ENCODE measurements at places on chromosomes 1 and 21.
A peak's percentile ranks its signal among the peaks of the same experiment; 100 is the strongest.

GRCh38 chr1:83023212-83023611, 975.7 kb downstream of the TTLL7 start:
- no peak for DNase-seq

DNA sequence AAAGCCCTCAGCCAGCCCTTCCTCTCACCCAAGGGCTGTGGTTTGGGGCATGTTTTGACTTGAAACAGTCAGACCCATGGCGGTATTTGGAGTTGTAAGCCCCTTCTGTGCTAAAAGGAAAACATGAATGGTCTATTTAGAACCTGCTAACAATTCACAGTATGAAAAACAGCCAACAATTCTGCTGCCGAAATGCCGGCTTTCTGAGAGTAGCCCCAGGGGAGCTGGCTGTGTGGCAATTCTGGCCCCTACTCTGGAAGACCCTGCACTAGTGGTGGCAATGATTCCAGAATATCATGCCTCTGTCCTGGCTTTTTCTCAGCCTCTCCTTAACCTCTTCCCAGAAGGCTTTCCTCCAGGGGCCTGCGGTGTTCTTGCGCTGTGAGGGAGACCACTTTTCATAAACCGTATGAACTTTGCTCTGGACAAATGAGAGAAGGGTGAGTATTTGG, 118.7 kb downstream of the EDEM3 start:
- DNase-seq, result no peak

GRCh38 chr1:156508205-156508954, 7.8 kb upstream of the MEF2D start:
- DNase-seq, result no peak

DNA sequence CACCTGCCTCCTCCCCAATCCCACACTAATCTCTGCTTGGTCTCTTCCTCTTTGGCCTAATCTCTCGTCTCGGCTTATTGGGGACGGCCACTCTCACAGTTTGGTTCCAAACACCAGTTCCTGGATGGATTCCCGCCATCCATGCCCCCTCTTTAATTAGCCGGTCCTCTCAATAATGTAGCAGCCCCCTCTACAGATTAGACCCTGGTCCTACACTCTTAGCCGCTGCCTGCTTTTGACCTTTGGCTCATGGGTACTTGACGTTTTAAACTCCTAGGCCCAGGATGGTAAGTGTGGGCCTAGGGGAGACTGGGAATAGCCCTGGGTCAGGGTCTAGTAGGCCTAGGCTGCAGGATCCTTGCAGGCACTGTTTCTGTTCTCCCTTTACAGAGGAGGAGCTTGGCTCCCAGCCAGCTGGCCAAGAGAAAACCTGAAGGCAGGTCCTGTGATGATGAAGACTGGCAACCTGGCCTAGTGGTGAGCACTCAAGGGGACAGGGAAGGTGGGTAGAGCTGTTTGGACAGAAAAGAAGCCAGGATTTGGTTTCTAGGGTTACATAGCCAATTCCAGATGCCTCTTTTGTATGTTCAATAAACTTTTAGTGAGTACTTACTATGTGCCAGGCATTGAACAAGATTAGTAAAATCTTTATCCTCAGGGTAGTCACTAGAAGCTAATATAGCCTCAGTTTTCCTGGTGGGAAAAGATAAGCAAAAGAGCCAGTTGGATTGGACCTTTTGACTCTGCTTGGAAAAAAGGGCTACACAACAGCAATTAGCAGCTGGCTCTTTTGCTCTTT, 758 bp downstream of the RAD54L start:
- DNase-seq, result peak; percentile 63

GRCh38 chr1:15457585-15457984, 1.1 kb downstream of the CELA2A start:
- DNase-seq, result no peak

DNA sequence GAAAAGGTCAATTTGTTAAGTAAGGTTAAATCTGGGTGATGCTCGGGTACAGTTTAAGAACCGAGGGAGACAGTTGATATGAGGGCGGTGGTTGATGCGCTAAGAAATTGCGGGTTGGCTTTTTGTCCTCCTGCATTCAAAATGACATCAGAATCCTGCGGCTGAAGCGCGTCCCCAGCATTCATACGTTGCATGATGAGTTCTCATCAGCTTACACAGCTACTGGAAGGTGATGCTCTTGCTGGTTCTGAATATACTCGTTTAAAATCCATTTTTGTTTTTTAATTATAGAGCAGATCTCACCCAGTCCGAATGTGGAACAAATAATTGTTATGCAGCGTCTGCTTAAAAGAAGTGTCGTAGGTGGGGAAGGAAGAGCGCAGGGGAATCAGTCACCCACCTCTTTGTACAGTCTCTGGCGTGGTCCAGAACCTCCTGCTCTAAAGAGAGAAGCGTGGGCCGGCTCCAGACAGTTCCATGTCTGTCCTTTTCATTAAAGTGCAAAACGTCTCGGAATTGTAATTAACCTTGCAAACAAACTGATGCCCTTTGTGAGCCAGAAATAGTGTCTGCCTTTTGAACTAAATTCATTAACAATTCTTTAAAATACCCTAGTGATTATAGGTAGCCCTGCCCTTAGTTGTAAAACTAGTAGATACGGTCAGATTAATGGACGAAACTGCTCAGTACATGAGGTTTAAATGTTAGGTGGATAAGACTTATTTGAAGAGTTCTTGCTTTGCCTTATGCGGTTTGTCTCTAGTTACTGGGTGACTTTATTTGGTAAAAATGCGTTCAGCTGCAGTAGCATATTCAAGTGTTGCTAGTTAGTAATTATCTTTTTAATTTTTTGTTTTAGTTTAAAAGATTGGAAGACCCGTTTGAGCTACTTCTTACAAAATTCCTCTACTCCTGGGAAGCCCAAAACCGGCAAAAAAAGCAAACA, 741 bp downstream of the RGS2 start:
- DNase-seq, result no peak

GRCh38 chr1:45355683-45356082, 15.4 kb upstream of the MUTYH start:
- no peak for DNase-seq

- no peak for DNase-seq
These were observed 122.6 kb upstream of the ZNHIT6 start for GRCh38 chr1:85830837-85831236.

DNA sequence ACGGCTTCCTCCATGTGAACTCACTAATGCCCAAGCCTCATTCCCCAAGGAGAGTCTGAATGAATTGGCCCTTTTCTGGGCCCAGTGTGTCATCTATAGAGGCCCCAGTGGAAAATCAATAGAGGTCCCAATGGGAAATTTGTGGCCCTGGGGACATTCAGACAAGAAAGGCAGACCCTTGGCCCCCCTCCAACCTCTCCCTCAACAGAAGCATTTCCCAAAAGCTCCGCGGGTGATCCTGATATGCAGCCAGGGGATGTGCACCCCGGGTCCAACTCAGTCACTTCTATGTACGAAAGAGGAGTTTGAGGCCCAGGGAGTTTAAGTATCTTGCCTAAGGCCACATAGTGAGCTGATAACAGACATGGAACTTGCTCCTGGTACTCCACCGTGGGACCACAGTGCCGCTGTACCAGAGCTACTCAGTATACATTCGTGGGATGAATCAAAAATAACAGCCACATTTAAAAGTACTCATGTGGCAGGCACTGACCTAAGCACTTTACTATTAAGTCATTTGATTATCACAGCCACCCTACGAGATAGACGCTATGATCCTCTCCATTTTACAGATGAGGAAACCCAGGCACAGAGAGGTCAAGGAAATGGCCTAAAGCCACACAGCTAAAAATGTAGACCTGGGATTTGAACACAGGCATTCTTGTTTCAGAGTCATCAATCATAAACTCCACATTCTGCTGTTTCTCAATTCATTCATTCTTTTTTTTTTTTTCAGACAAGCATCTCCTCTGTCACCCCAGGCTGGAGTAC, 8.5 kb downstream of the EPHA2 start:
- DNase-seq, result no peak

DNA sequence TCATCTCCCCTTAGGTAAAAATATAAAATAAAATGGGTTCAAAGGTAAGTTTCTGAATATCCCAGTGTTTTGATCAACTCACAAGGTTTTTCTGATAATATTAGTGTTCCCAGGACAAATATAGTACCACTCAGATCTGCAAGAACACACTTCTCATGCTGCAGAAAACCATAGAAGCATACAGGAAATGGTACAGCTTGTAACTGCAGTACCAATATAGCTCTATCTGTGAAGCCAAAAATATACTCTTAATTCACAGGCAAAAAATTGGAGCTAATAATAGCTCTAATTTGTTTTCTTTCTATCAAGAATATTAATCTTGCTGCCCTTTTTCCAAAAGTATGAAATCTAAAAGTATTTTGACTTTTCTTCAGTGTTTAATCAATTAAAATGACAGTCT, 13.2 kb downstream of the VPS45 start:
- no peak for DNase-seq

DNA sequence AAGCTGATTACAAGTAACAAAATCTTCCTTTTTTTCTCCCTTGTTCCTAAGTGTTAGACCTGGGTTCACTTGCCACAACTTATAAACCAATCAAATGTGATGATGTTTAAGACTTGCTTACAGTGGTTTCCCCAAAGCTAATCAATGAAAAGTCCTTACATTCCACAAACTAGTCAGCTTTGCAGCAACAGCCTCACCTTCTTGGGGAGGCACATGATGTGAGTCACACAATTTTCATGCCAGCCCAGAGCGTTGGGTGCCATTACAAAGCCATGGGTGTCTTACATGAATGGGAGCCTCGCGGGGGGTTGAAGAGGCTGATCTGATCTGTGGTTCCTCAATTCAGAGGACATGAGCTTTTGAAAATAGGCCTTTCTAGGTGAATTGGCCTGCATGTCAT, 91.6 kb upstream of the UBE2U start:
- DNase-seq, result no peak

DNA sequence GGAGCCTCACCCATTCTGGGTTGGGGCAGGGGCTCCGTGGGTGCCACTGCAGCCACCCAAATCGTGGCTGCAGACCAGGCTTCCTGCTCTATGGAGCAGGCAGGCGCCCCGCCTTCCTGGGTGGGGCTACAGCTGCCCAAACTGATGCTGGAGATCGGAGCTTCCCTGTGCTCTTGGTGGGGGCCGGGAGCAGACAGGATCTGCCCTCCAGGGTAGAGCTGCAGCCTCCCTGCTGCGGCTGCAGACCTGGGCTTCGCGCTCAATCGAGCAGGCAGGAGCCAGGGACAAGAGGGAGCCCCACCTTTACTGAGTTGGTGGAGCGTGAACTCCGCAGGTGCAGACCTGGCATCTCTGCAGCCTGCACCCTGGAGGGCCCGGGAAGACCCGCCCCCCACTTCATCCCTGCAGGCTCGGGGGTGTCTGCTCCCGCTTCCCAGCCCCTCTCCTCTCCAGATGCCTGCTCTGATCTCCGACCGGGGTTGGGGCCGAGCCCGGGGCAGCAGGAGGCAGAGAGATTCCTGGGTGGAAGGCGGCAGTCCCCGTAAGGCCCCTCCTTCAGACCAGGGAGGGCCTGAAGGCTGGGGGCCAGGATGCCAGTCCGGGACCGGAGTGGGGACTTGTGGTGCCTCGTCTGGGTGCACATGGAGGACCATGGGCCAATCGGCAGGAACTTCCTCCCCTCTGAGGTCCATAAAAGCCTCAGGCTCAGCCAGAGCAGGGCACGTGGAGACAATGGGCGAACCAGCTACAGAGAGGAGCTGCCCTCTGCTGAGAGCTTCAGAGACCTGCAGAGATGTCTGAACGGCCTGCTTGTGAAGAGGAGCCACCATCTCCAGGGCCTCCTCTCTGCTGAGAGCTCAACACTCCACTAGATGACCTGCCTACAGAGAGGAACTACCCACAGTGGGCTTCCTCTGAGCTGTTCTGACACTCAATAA, 359.3 kb downstream of the SMYD3 start:
- peak; percentile 54 for DNase-seq

DNA sequence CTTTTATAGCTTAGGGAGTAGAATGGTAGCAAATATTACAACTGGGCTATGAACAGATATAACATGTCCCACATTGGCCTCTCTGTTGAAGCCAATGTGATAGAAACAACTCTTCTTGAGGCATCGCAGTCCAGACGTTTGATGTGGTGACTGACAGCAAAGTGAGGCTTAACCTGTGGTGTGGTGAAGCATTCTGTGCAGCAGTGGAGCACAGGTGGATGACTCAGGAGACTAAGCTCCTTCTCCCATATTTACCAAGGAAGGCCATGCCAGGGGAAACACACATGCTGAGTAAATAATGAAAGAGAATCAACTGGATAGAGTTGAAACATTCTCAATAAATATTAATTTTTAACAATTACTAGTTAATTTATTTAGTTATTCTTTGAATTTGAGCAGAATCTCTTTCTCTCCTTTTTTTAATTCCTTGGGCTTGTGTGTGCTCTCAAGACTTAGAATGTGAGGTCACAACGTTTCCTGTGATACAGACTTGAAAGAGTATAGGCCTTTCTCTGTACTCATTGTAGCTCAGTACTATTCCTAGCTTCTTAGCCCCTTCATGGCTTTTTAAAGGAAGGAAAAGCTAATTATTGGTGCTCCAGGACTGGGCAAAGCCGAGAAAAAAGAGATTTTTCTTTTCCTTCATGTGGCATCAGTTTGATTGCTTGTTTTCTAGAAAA, 17.6 kb downstream of the CRB1 start:
- DNase-seq, result no peak

DNA sequence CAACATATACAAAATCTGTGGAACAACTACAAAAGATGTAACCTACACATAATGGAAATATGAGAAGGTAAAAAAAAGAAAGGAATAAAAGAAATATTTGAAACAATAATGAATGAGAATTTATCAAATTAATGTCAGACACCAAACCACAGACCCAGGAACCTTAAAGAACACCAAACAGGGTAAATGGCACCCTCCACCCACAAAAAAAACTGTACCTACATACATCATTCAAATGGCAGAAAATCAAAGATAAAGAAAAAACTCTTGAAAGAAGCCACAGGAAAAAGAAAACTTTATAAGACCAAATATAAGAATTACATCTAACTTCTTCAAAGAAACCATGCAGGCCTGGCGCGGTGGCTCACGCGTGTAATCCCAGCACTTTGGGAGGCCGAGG, 54.0 kb downstream of the IL12RB2 start:
- no peak for DNase-seq

DNA sequence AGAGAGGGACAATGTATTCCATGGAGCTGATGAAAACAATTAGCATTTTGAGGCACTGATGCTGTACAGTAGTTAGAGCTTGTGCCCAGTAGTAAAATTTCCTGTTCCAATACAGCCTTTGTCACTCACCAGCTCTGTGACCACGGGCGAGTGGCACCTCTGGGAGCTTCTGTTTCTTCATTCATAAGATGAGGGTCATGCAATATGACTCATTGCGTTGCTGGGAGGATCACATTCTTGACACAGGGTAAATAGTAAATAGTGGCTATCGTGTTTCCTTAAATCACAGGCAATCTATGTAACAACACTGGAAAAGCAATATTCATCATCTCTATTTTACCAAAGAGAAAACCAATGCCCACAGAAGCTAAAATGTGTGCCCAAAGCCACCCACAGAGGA, 4.5 kb upstream of the LRRC52 start:
- no peak for DNase-seq

GRCh38 chr1:211648336-211648735, 27.1 kb downstream of the NEK2 start:
- no peak for DNase-seq

DNA sequence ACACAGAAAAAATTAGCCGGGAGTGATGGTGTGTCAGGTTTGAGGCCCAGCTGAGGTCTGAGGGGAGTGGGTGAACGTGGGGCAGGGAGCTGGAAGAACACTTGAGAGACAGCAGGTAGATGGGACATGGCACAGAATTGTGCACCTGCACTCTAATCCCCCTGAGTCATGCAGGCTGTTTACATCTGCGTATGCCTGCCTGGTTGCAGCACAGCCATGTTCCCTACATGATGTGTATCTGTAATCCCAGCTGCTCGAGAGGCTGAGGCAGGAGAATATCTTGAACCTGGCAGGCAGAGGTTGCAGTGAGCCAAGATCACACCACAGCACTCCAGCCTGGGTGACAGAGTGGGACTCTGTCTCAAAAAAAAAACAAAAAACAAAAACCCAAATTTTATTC, 44.8 kb downstream of the ATP5PO start:
- no peak for DNase-seq
